ENCODE measurements at places on chromosomes 7 and 10.

DNA sequence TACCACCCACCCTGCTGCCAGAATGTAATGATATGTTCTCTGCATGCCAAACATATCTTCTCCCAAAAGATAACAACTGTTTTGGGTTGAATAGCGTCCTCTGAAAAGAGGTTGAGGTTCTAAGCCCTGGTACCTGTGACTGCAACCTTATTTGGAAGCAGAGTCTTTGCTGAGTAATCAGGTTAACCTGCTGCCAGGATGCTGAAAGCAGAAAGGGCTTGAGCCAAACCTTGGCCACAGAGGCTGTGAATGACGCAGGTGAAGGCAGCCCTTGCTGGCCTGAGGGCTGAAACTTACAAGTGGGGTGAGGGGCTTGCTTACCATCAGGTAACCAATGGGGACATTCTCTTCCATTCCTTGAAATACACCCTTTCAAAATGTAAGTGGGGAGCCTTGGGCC, 151.8 kb upstream of the RHEB start:
- no peak for DNase-seq

GRCh38 chr10:106958589-106959361, 205.7 kb downstream of the SORCS1 start:
- DNase-seq, result no peak

GRCh38 chr7:116598861-116599260, 73.1 kb upstream of the MET start:
- DNase-seq, result no peak

- no peak for DNase-seq
These were observed 169.2 kb downstream of the NOC3L start for GRCh38 chr10:94193466-94193924.

DNA sequence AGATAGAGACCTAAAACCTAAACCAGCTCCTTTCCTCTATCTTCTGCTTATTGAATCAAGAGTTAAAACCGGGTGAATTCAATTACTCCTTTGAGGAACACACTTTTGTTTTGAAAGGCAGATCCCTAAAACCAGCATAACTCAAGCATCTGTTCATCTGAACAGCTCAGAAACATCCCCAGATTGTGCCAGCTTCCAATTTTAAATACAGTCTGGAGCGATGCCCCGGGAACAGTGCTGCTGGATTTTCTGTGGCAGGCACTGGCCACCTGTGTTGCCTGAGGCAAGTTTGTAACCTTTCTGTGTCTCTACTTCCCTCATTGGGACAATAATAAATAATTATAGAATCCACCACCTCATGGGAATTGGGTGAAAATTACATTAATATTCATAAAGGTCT, 281.4 kb upstream of the NFE2L3 start:
- DNase-seq, result no peak

DNA sequence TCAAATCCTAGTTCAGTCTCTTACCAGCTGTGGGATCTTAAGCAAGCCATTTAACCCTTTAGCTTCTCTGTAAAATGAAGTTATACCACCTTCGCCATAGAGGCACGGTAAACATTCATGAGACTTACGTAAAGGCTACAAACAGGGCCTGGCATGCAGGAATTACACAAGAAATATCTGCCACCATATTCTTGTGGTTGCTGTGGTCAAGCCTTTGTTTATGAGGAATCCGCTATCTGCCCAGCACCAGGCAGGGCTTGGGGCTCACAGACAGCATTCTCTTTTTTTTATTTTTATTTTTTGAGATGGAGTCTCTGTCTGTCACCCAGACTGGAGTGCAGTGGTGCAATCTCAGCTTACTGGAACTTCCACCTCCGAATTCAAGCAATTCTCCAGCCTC, 9.9 kb downstream of the AIFM2 start:
- DNase-seq, result no peak

Data from T-helper 1 cell (primary cell).